CD4-positive, alpha-beta T cell treated with Interleukin-15 for 4 hours (primary cell): ENCODE measurements at places on chromosomes 16 and 17.
A peak's percentile ranks its signal among the peaks of the same experiment; 100 is the strongest.

DNA sequence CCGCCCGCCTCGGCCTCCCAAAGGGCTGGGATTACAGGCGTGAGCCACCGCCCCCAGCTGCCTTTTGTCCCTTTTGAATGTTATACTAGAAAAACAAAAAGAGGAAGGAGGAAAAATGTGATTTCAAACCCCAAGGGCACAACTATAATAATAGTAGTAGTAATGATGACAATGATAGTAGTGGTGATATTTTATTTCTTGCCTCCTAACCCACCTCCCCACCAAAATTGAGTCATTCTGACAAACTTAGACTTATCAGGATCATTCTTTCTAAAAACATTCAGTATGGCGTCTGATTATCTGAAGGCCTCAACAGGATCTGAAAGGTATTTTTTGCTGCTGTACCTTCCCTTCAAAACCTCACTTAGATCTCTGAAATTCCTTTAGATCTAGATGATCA lies 13.6 kb downstream of the GPATCH8 start:
- no peak for DNase-seq

DNA sequence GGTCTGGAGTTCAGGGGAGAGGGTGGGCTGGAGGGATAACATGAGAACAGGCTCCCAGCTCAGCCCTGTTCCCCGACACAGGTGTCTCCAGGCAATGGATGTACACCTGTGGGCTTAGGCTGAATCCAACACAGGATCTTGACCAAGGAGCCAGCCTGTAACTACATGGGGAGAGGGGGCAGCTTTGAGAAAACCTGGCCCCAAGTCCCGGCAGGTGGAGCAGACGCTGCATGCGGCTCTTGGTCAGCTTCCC lies 73.3 kb upstream of the TOB1 start:
- DNase-seq, result no peak

DNA sequence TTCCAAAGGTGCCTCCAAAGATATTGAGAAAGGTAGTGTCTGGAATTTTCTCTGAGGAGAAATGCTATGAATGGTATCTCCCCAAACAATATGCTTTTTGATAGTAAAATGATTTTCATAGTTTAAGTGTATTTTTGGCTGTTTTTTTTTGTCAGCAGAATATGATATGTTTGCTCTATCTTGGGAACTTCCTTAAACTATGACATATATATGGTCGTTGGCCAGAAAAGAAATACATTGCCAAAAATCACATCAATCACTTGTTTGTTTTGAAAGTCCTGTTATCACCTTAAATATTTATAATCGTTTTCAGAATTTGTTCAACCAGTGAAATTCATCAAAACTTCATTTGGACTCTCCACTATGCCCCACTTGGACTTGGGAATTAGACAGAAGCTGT lies 816.9 kb downstream of the CDH11 start:
- DNase-seq, result no peak

DNA sequence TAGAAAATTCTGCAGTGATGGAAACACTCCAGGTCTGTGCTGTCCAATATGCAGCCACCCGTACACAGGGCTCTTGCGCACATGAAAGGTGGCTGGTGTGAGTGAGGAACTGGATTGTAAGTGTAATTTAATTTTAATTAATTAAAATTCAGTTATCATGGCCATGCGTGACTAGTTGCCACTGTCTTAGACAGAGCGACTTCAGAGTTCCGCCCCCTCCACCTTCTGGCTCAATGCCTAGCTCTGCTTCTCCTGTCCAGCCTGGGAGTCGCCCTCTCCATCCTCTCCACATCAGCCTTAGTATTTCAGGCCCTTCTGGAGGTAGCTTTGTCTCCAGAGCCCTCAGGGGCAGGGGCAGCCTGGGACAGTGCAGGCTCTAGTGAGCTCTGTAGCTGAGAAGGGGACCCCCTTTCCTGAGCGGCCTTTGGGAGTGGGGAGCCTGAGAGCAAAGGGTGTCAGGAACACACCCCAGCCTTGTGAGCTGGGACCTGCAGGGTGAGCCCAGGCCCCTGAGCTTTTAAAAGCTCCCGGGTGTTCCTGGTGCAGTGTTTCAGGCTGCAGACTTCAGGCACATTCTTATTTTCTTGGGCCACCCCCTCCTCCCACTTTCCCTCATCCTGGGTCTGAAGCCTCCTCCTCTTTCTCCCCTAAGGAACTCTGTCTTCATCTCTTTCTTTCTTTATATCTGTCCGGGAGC lies 99.4 kb downstream of the IRF8 start:
- no peak for DNase-seq

GRCh38 chr16:53576210-53576609 lies 73.2 kb upstream of the AKTIP start:
- DNase-seq, result no peak

DNA sequence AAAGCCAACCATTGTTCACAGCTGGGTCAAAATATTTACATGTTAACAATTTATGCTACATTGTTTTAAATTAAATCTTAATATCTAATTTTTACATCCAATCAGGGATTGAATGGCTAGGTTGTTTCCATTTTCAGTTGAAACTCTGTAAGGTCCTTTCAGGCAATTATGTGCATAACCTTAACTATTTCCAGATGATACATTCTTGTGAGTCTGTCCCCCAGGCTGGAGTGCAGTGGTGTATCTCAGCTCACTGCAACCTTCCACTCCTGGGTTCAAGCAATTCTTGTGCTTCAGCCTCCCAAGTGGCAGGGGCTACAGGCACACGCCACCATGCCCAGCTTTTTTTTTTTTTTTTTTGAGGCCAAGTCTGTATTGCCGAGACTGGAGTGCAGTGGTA lies 10.4 kb downstream of the CDC42EP4 start:
- DNase-seq, result no peak

DNA sequence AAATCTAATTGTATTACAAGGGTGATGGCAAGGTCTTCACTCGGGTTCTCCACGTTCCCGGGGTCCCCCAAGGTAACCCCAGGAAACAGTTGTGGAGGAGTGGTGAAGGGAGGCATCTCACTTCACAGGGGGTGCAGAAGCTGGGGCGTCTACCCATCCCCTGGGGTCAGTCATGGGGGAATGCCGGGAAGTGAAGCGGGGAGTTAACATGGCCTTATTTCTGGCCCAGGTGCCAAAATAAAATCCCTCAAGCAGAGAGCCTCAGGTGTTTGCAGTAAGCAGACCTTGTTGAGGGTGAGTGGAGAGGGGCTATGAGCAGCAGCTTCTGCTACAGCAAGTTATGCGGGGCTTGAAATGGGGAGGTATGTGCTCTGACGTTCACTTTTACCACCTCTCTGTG lies 9.0 kb upstream of the ATP2C2 start:
- DNase-seq, result no peak

DNA sequence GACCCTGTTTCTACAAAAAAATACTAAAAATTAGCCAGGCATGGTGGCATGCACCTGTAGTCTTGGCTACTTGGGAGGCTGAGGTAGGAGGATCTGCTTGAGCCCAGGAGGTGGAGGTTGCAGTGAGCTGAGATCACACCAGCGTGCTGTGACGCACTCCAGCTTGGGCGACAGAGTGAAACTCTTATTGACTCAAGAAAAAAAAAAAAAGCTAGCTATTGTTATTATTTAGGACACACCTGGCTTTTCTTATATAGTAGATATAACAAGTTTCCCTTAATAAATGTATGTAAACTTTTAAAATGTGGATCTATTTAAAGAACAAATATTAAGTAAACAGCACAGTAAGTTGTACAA lies 1.8 kb downstream of the RABEP2 start:
- no peak for DNase-seq

GRCh38 chr16:66908762-66909559 lies 9.7 kb downstream of the CDH16 start:
- DNase-seq, result no peak

DNA sequence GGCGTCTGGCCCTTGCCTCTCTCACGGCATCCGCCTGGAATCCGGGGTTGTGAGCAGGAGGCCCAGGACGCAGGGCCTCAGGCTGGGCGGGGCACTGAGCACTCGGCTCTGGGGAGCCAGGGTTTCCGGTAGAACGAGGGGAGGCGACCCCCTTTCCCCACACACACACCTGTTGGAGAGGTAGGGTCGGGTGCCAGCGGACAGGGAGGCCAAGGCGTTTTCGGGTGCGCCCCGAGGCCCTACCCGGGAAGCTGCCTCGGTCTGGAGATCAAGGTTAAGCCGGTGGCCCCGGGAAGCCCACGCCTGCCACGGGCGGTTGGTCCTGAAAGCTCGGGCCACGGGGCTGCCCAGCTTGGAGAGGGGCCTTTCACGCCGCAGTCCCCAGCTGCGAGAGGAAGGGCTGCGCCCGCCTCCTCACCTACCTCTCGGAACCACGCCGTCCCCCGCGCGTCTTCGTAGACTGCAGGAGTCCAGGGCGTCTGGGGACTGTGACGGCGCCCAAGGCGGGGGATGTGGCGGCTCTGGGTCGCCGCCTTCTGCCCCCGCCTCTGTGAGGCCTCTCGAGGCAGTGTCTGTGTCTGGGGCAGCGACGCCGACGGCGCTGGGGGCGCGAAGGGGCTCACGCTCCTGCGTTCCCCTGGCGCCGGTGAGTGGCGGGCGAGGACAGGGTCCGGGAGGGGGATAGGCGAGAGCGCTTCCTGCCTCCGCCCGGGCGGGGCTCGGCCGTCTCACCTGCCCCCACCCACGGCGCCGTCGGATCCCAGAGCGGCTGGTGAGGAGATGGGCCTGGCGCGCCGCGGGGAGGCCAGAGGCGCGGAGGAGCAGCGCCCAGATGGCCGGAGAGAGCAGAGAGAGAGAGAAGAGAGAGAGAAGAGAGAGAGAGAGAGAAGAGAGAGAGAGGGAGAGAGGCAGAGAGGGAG lies 20.3 kb upstream of the HOXB9 start:
- peak; percentile 39 for DNase-seq

DNA sequence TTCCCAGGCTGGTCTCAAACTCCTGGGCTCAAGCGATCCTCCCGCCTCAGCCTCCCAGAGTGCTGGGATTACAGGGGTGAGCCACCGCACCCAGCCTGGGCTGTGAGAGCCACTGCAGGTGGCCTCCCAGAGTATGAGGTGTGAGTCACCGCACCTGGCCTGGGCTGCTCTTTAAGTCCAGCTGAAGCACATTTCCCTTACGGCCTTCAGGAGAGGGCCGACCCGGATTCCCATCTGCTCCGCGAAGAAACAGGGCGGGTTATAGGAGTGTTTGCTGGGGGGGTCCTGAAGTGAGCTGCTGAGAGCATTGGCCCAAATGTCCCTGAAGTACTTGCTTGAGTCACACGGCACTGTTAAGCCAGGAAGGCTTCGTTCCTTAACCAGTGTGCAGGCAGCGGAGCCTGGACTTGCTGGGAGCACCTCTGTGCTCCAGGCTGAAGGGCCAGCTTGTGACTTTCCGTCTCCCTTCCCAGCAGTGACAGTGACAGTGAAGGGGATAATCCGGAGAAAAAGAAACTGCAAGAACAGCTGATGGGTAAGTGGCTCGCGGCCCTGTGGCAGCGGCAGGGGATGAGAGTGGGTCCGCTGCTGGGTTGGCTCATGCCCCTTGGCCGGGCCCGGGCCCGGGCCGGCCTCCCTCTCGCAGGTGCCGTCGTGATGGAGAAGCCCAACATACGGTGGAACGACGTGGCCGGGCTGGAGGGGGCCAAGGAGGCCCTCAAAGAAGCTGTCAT lies 7.2 kb downstream of the VPS4A start:
- DNase-seq, result no peak

DNA sequence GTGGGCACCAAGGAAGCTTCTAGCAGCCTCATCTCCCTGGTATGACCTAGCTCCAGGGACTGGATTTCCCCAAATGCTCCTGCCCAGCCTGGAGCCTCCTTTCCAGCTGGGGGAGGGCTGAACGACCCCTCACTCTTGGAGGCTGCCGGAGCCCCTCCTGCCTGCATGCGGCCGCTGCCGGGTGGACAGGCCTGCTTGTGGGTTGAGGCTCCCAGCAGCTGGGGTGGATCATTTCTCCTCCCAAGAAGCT lies 213.6 kb downstream of the SEC14L1 start:
- no peak for DNase-seq

- DNase-seq, result no peak
These were observed 12.4 kb upstream of the SLC5A11 start for GRCh38 chr16:24833352-24833751.

GRCh38 chr17:7018331-7018964 lies 4.4 kb upstream of the BCL6B start:
- DNase-seq, result no peak

DNA sequence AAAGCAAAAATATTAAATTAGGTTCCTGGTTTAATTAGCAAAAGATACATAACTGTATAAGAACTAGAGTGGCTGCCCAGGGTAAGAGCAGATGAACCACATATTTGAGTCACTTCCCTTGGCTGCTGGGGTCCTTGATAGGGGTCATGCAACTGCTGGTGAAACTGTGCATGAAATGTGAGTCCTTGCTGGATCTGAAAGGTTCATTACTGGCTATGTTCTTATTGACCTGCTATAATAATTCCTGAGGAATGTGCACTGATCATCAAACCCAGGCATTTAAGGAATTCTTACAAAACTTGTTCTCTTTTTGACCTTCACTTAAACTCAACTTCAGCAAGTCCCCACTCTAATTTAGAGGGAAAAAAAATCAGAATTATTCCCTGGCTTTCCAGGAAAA lies 183.4 kb downstream of the ZNF18 start:
- DNase-seq, result no peak

DNA sequence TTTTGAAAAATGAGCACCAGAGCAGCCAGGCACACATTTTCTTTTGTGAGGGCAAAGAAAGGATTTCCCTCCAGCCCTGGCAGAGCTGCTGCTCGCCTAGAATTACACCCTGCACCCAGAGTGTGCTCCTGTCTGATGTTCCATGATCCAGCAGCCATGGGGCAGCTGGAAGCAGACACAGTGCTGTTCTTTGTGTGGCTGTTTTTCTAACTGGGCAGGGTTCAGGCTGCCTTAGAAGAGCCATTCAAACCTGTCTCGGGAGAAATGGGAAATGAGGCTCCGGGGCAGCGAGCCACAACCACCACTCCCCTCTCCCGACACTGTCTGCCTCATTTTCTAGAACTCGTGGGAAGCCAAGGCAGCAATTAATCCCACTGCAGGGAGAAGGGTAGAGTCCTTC lies 28.9 kb downstream of the LITAF start:
- DNase-seq, result no peak

DNA sequence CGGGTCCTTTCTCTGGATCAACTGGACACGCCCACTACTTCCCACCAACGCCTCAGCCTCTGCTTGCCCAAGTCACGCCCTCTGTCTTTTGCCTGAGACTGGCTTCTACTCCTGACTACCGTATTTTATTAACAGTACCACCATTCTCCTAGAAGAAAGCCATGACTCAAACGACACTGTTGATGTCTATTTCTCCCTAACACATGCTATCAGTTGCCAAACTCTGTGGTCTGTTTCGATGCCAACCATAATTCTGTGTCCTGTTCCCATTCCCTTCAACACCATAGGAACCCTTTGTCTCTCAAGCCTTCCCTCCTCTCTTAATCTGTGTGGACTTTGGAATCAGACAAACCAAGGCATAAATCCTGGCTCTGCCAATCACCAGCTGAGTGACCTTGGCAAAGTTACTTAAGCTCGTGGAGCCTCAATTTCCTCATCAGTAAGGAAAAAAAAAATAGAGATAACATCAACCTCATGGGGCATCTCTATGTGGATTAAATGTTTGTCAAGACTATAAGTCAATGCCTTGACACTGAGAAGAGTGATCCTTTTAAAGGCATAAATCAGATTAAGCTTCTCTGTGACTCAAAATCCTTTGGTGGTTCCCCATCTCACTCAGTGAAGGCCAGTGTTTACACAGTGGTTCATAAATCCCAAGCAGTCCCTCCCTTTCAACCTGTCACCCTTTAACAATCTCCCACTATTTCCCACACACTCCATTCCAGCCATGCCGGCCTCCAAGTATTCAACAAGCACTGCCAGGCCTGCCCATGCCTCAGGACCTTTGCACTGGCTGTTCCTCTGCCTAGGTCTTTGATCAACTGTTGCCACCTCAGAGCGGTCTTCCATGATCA lies 45.6 kb downstream of the ERN1 start:
- DNase-seq, result no peak

GRCh38 chr17:18319604-18320256 lies 4.6 kb downstream of the SMCR8 start:
- peak; percentile 13 for DNase-seq

- no peak for DNase-seq
These were observed 46.1 kb upstream of the BPTF start for GRCh38 chr17:67779098-67779672.
